ENCODE measurements at places on chromosomes 6 and 20.
A peak's percentile ranks its signal among the peaks of the same experiment; 100 is the strongest.

DNA sequence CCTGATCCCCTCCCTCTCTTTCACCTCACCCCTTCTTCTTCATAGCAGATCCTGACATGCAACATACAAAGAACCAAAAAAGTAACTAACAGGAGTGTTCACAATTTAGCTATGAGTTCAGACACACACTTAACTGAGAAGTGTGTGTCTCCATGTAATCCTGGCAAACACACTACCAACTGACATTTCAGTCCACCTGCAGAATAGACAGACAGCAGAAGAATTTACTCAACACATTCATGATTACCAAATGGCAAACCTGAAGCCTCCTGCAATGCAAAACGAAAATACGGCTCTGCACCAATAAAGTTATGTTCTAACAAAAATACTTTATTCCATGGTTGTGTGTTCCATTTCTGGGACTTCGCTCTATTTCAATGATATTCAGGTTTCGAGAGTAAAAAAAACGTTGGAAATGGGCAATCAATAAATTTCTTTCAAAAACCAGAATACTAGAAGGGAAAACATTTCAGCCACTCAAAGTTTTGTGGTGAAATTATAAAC is 2.6 kb downstream of the BACH2 start:
- DNase-seq = no peak

DNA sequence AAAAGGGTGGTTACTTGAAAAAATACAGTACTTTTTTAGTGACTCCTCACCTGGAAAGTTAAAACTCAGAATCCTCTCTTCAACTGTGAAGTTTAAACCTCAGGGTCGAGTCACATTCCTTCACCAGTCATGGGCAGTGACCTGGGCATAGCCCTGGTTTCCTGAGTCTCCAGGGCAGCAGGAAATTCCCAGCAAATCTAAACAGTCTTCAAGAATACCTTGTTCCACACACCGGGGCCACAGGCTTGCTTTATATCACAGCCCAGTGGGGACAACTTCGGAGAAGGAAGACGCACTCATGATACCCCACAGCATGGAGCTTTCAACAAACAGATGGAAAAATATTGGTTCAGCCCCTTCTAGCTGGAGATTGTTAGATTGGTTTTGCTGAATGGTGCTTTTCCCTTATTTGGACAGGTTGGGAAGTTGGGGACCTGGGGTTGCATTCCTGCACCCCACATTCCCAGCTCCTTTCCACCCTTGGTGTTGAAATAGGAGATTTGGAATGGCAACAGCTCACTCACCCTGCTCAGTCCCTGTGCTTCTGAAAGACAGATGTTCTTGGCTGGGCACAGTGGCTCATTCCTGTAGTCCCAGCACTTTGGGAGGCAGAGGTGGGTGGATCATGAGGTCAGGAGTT is 113.0 kb upstream of the TMEM170B start:
- DNase-seq = no peak

- no peak for DNase-seq
These were observed 38.7 kb upstream of the DSP start for GRCh38 chr6:7502743-7503142.

GRCh38 chr20:43722153-43722505 is 4.7 kb downstream of the GTSF1L start:
- peak; percentile 6 for DNase-seq

DNA sequence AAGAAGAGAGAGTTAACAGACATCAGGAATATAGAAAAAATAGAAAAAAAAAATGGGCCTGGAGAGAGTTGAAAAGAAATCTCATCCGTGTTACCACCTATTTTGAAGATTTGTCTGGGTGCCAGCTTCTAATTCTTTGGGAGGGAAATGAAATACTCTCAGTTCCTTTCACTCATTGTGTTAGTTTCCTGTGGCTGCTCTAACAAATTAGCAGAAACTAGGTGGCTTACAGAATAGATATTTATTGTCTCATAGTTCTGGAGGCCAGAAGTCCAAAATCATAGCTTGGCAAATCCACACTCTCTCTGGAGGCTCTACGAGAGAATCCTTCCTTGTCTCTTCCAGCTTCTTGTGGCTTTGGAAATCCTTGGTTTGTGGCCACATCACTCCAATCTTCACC is 225.1 kb upstream of the BTBD3 start:
- DNase-seq = no peak
